BE2C (cell line): ENCODE measurements at places on chromosomes 7 and 10.

GRCh38 chr10:114404171-114405010 is at the start of gene AFAP1L2:
TSS of gene AFAP1L2 (minus strand) at chr10:114404502. CDS start at chr10:114404455, 47 bp downstream.
- DNase-seq, result peak; percentile 11

GRCh38 chr10:95236068-95236903 is 42.2 kb downstream of the ACSM6 start:
- DNase-seq, result no peak

DNA sequence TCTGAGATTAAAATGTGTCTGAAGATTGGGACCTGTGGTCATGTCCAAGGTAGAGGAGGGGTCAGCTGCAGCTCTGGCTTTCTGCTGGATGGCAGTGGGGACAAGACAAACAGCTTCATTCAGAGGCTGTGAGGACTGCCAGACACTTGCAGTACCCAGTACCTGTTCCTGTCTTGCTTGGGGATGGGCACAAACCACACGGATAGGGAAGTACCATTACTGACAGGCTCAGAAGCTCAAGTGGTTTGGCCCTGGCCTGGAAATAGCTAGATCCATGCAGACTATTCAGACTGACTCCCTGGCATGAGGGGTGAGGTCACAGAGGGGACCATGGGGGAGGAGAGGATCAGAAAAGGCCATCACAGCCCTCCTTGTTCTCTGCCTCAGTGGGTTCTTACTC is 56.0 kb upstream of the COMTD1 start:
- no peak for DNase-seq

- no peak for DNase-seq
Measured at GRCh38 chr10:77333610-77334340, 303.8 kb downstream of the KCNMA1 start.

- DNase-seq, result peak; percentile 43
Measured at GRCh38 chr10:90592638-90593302, 265.1 kb downstream of the HTR7 start.

DNA sequence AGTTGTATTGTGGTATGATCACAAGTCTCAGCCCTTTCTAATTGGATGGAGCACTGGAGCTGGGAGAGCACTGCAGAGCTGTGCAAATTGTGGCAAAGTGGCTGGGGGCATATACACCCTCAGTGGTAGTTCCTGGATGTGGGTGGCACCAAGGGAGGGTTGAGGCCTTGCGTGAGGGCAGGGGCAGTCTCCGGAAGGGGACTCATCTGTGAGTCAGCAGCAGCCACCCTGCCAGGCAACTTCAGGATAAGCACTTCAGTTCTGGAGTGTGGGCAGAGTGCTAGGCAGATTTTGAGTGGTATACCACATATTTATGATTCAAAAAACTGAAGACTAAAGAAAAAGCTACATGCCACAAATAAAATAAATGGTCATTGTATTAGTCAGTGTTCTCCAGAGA is 210.5 kb downstream of the ETV1 start:
- no peak for DNase-seq

GRCh38 chr7:25348104-25348503 is 119.8 kb upstream of the NPVF start:
- no peak for DNase-seq

GRCh38 chr7:138773176-138773575 is 24.6 kb upstream of the TMEM213 start:
- no peak for DNase-seq

DNA sequence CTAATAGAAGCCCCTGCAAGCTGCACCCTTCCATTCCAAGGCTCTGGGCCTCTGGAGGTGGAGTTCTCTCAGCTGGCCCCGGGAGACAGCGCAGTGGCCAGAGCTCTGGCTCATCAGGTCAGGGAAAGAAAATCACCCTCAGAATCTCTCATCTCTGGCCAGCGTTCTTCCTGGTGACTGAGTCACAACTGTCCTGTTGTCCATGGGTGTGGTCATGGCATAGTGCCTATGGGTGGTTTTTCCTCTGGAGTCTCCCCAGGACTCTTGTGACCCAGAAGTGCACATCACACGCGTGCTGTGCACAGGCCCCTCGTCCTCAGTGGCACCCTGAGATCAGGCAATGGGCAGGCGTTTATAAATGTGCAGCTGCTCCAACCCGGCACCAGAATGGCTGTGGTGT is 27.4 kb upstream of the FXYD4 start:
- DNase-seq, result no peak

GRCh38 chr10:71263376-71263775 is 51.0 kb downstream of the UNC5B start:
- peak; percentile 62 for DNase-seq

GRCh38 chr7:47284691-47285635 is 296.9 kb downstream of the TNS3 start:
- DNase-seq, result no peak
